H1 (cell line): ENCODE measurements at places on chromosomes 1 and 21.

DNA sequence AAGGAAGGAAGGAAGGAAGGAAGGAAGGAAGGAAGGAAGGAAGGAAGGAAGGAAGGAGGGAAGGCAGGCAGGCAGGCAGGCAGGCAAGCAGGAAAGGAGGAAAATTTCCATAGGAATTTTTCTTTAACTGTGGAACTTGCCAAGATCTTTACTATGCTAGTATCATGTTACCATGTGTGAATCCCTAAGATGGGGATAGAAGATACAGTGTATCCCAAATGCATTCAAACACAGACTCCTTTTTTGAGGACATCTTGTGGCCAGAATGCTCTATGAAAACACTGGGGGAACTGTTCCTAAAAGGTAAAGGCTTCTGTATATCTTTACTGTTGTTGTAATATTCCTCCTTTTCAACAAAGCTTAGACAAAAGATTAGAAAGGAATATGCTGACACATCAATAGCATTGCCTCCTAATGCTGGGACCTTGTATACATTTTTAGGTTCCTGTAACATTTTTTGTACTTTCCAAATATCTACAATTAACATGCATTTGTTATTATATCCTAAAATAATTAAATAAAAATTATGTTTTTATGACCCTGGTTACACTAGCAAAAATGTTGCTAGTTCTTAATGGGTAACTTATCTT, 20.6 kb downstream of the CCDC190 start:
- DNase-seq = no peak

GRCh38 chr1:236345728-236346127, 48.4 kb upstream of the EDARADD start:
- no peak for DNase-seq

- DNase-seq = no peak
Measured at GRCh38 chr1:224732377-224733026, 116.4 kb downstream of the CNIH3 start.

DNA sequence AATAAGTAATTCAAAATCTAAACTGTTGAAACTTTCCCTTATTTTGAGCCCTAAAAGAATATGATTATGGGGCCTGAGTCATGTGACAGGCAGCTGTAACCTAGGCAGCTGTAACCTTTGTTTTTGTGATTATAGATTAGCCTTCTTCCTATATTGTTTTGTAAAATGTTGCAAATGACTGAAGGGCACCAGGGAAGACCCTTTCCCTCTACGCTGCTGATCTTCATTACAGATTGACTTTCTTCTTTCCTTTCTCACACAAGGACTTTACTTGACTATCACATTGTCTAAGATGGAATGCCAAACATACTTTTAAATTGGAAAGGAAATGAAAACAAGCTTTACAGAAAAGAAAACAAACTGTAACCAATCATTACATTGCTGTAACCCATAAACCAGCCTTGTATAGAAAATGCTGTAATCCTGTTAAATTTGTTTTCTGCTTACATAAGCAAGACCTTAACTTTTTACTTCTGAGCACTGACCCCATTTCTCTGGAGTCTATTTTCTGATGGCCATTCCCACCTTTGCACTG, 242.2 kb downstream of the RGS7 start:
- DNase-seq = no peak

DNA sequence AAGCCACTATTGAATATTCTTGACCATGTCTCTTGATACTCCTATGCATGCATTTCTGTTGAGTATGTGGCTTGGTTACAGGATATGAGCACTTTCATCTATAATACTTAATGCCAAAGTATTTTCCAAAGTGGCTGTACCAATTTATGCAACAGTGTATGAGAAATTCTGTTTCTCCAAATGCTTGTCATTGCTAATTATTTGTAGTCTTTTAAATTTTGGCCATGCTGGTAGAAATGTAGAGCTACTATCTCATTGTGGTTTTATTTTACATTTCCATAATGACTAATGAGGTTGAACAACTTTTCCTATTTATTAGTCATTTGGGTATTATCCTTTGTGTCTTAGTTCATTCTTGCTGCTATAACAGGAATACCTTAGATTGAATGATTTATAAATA, 71.4 kb upstream of the TSPAN2 start:
- no peak for DNase-seq

DNA sequence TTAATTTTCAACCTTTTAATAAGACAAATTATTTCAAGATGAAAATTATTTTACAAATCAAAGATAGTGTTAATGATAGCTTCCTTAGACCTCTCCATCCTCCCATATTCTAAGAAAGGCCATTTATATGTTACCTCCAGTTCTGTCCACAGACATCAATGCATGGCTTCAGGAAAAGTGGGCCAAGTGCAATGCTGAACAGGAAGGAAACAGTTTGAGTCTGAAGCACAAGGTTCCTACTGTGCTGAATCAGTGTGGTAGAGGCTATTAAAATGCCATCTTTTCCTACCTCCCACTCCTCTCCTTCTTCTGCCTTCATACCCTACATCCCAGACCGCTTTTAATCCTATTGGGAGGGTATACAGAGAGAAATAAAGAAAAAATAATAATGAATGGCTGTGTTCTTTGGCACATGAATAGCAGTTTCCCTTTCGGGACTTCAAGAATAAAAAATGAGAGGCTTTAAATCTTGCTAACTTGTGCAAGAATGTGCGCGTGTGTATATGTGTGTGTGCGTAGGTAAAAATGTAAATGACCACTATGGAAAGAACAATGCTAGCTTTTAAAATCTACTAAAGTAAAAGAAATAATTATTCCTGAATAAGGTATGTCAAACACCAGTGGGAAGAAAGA, 62.6 kb upstream of the C1orf105 start:
- DNase-seq = no peak

- no peak for DNase-seq
Measured at GRCh38 chr1:104636581-104636980, 886.9 kb downstream of the AMY1C start.

GRCh38 chr1:100035214-100035613, 65.4 kb downstream of the SLC35A3 start:
- DNase-seq = no peak

DNA sequence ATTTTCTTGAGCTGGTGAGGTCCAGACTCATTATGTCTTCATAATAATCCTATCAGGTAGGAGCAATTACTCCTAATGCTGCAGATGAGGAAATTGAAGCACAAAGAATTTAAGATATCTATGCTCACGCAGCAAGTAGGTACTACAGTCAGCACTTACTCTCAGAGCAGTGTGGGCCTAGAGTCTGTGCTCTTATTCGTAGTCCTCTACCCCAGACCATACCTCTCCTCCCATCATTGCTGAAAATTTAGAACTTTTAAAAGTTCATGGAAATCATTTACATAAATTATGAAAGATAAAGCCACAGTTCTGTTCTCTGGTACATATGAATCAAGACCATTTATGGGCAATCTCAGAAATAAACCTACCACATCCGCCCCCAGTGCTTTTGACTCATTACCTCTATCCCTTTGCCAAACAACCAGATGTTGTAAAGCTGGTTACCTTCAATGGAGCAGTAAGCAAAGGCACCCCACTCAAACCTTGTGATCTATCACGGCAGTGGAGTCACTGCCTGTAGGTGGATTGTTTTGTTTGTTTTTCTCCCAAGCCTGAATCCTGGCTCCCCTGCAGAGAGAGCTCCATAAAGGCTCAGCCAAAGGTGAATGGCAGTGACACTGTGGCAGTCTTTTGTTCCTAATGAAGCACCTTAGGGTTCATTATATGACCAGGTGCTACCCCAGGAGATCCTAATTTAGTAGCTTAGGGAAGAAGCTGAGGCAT, 20.9 kb upstream of the MAN1A2 start:
- no peak for DNase-seq

GRCh38 chr1:13643017-13643416, 57.0 kb upstream of the PRDM2 start:
- DNase-seq = no peak

DNA sequence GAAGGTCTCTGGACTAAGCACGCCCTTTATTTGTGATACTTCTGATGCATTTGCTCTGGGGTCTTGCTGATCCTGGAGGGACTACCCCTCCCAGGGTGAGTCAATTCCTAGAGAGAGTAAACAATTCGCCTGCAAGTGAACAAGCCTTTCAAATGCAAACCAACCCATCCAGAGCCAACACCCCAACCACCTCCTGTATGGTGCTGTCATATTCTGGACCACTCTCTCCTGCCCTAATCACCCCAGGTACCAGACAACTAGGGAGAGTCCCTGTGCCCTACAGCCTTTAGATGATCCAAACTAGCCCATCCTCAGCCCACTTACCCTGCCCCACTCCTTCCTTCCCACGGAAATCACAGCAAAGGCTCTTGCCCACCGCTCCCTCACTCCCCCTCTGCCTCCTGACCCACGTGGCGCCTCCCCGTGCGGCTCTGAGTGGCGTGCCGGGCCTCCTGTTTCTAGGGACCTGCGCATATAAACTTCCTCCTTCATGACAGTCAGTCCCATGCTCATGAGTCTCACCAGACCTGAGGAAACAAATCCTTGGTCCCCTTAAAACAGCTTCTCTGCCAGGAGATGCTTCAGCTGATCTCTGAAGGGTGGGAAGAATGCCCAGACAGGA, 37.2 kb downstream of the ACTA1 start:
- no peak for DNase-seq

GRCh38 chr1:116820369-116820768, 66.1 kb downstream of the CD2 start:
- no peak for DNase-seq

DNA sequence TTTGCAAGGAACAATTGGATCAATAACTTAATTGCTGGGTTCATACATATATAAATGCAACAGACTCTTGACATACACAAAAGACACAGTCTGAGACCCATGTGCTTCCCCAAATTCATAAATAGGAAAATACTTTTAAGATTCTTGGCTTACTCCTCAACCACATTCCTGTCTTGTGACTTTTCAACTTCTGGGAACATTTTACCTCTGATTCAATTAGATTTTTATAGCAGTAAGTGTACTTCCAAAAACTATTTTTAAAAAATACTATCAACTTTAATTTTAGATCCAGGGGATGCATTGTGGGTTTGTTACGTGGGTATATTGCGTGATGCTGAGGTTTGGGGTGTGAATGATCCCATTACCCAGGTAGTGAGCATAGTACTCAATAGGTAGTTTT, 406.7 kb downstream of the RPS6KC1 start:
- no peak for DNase-seq
